Body of pancreas (tissue), 4 donors: ENCODE measurements at places on chromosomes 5 and 9. TPM values are rescaled to one million over a fixed set of nuclear protein-coding genes. Genes with fewer than 3 reads are reported as not detected.
A peak's percentile ranks its signal among the peaks of the same experiment; 100 is the strongest.

The FAXDC2 gene
- 10.9 TPM for total RNA-seq

The RMI1 gene
- 3.9 TPM for total RNA-seq

The SLC46A2 gene
- not detected for total RNA-seq

The IFNB1 gene
- total RNA-seq, result not detected

The ZFP37 gene
- 0.33 TPM for total RNA-seq

The SLC36A2 gene
- not detected for total RNA-seq

The DND1 gene
- 2.6 TPM for total RNA-seq

The CDC20B gene
- not detected for total RNA-seq

The ARID3C gene
- total RNA-seq, result not detected

The PCSK1 gene
- 7.9 TPM for total RNA-seq

GRCh38 chr5:68264024-68264956 lies 48.7 kb downstream of the PIK3R1 start:
- no peaks in the 10 kb centered on the region for H3K36me3 ChIP-seq
- peak overlapping the region; percentile 62 for H3K27ac ChIP-seq
- H3K4me1 ChIP-seq, result peaks cover 61% of the 10 kb centered on the region
- peak; percentile 60 for DNase-seq
- no peaks in the 10 kb centered on the region for H3K27me3 ChIP-seq

DNA sequence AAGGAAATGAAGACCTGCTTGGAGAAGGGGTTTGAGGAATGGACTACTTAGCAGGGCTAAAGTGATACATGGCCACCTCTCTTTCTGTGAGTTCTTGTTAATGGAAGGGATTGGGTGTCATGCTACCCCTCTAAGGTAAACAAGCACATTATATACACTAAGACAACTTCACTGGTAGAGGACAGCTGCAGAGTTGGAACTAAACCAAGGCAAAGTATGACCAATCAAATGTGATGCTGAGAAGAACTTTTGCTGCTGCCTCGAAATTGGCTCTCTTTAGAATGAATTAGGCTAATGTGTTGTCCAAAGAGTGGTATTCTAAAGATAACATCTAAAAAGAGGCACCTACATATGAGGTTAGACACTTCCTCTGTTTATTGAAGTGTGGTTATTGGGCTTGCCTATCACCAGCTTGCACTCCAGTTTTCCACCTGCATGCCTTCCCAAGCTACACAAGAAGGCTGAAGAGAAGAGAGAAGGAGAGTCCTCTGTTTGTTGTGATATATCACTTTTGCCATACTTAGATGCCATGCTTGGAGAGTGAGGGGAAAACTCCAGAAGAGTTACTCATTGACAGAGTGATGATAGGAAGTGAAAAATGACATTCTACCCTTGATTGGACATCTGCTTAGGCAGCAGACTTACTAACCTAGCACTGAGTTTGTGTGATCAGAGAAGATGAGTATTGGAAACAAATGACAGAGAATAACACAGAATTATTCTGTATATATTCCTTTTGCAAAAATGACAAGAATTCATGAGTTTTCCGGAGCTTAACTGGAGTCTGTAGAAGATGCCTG lies 536.1 kb downstream of the ZNF608 start:
- H3K36me3 ChIP-seq, result no peaks in the 10 kb centered on the region
- DNase-seq, result no peak
- no peak overlapping the region for H3K27ac ChIP-seq
- H3K27me3 ChIP-seq, result no peaks in the 10 kb centered on the region
- H3K4me1 ChIP-seq, result no peaks in the 10 kb centered on the region
- no peak overlapping the region for H3K4me3 ChIP-seq

DNA sequence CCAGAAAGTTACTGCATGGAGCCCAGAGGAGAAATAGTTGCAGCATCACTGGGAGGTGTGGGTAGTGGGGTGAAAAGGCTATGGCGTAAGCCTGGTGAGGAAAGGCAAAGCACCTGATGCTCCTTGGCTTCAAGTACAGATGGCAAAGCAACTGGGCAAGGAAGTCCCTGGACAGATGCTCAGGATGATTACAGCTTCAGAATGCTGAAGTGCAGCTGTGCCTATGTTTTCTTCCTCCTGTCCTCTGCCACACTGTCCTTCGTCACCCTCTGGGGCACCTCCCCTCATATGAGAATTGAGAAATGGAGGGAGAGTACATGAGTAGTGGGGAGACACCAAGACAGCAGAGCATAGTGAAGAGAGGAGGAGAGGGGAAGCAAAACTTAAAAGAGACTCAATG lies 328.0 kb downstream of the PDE4D start:
- no peak overlapping the region for H3K4me3 ChIP-seq
- no peaks in the 10 kb centered on the region for H3K27me3 ChIP-seq
- H3K27ac ChIP-seq, result no peak overlapping the region
- H3K4me1 ChIP-seq, result peaks cover 10% of the 10 kb centered on the region
- DNase-seq, result no peak

GRCh38 chr5:142769251-142769792 lies 855 bp upstream of the ARHGAP26 start:
- H3K36me3 ChIP-seq, result no peaks in the 10 kb centered on the region
- H3K27me3 ChIP-seq, result no peaks in the 10 kb centered on the region
- peak overlapping the region; percentile 94 for H3K27ac ChIP-seq
- peaks cover 21% of the 10 kb centered on the region for H3K4me1 ChIP-seq
- H3K4me3 ChIP-seq, result peak overlapping the region; percentile 63

GRCh38 chr5:167767795-167768194 lies 523.6 kb upstream of the WWC1 start:
- no peak overlapping the region for H3K27ac ChIP-seq
- H3K27me3 ChIP-seq, result no peaks in the 10 kb centered on the region
- no peak for DNase-seq
- no peaks in the 10 kb centered on the region for H3K36me3 ChIP-seq

DNA sequence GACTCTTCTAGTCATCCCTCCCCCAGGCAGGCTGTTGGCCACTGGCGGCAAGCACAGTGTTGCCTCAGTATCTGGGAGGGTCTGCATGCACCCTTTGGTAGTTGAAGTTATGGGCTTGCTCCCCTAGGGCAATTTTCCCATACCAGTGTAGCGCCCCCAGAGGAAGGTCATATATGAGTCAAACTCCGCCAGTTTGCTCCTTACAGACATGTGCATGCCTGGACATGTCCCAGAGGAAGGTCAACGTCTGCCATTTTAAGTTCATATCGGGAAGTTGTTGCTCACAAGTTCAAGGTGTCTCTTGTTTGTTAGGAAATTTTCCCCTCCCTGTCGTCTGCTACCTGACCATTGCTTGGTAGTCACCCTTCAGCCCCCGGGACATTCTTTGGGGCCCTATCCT lies 51.3 kb upstream of the MROH2B start:
- no peaks in the 10 kb centered on the region for H3K27me3 ChIP-seq
- no peak overlapping the region for H3K27ac ChIP-seq
- DNase-seq, result no peak
- H3K4me1 ChIP-seq, result no peaks in the 10 kb centered on the region
- H3K4me3 ChIP-seq, result no peak overlapping the region

- H3K4me1 ChIP-seq, result no peaks in the 10 kb centered on the region
- H3K27me3 ChIP-seq, result no peaks in the 10 kb centered on the region
- no peak overlapping the region for H3K4me3 ChIP-seq
- H3K36me3 ChIP-seq, result no peaks in the 10 kb centered on the region
- peak; percentile 56 for DNase-seq
Observed at GRCh38 chr9:135864447-135865049, 42.8 kb downstream of the CAMSAP1 start.

DNA sequence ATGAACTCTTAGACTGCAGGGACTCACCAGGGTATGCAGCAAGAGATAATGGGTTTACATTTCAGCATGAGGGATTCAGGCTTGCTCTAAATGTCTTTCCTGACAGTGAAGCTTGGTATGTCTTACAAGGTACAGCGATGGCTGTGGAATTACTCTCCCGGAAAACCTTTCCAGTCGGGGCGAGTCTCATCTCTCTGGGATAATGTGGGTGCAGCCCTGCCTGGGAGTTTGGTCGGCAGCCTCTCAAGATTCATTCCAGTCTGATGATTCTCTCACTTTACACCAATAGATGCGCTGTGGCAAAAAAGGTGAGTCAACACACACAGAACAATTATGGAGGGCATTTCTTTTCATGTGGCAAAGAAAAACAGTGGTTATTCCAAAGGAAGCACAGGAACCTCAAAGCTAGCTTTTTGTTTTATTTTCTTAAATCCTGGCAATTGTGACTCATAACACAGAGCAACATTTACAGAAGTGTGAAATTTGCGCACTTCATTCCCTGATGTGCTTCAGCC lies 190.3 kb downstream of the DCP2 start:
- H3K27ac ChIP-seq, result no peak overlapping the region
- DNase-seq, result no peak
- no peak overlapping the region for H3K4me3 ChIP-seq
- H3K4me1 ChIP-seq, result no peaks in the 10 kb centered on the region

- H3K27me3 ChIP-seq, result no peaks in the 10 kb centered on the region
- H3K4me3 ChIP-seq, result no peak overlapping the region
- H3K27ac ChIP-seq, result peak overlapping the region; percentile 82
- H3K36me3 ChIP-seq, result no peaks in the 10 kb centered on the region
- peaks cover 45% of the 10 kb centered on the region for H3K4me1 ChIP-seq
- DNase-seq, result peak; percentile 45
Observed at GRCh38 chr5:151092762-151093161, 11.9 kb upstream of the TNIP1 start.

DNA sequence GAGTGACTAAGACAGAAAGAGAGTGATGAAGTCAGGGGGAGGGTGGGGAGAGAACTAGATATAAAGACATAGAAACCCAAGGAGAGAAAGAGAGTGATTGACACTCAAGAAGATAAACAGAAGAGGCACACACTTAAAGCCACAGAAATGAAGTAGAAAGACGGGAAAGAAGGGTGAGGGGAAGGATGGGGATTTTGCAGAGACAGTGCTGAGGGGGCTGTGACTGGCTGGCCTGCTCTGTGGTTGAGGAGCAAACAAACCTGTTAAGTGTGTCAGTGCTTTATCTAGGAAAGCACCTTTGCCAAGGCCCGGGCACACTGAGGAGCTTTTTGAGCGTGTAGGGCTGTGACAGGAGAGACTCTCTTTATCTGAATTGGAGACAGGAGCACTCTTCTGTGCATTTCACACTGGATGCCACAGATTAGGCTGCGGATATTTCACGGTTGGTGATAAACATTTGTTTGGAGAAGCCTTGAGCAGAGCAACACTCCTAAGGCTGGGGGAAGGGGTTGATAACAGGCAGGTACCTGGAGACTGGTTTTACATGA lies 109.1 kb downstream of the DOCK2 start:
- no peaks in the 10 kb centered on the region for H3K36me3 ChIP-seq
- H3K27ac ChIP-seq, result no peak overlapping the region
- no peak overlapping the region for H3K4me3 ChIP-seq
- no peaks in the 10 kb centered on the region for H3K27me3 ChIP-seq
- H3K4me1 ChIP-seq, result no peaks in the 10 kb centered on the region

DNA sequence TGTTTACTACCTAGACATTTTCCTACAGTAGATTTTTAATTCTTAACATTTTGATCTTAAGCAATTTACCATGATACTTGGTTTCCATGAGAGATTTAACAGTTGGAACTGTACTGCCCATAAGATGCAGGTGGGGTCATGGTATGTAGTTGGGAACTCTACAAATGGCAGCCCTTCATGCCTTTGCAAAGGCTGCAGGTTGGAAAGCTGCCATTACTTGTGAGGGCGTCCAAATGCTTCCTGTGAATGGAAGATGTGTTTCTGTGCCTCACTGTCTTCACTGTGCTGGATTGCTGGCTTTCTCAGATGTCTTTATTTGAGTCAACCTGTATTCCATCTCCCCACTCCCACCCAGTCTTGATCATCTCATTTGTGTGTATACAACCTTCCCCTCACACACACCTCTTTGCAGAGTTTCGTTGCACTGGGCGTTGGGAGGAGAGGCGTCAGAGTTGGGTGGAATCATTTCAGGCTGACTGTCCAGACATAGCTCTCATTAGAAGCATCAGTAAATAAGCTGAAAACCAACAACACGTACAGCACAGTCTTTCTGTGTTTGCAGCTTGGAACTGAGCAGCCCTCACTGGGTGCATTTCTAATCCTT lies 14.8 kb upstream of the ABL1 start:
- DNase-seq, result no peak
- H3K27me3 ChIP-seq, result no peaks in the 10 kb centered on the region
- no peaks in the 10 kb centered on the region for H3K36me3 ChIP-seq
- peaks cover 13% of the 10 kb centered on the region for H3K4me1 ChIP-seq
- no peak overlapping the region for H3K4me3 ChIP-seq

DNA sequence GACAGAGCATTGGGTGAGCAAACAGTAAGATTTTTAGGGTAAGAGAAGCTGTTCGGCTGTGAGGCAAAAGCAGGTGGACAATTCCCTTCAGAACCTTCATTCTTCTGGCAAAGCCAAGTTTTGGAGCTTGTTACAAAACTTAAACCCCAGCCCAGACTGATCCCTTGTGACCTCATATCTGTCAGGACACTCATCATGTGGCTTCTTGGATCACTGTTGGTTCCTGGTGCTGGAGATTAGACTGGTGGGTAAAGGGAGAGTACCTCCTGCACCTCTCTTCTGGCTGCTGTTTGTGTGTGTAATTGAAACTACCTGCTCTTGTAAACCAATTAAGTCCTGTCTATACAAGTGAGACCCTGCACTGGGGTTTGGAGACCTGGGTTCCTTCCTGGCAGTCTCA lies 21.0 kb downstream of the LARP1 start:
- DNase-seq, result no peak
- H3K4me1 ChIP-seq, result peaks cover 80% of the 10 kb centered on the region
- H3K36me3 ChIP-seq, result no peaks in the 10 kb centered on the region
- H3K27me3 ChIP-seq, result no peaks in the 10 kb centered on the region
- peak overlapping the region; percentile 31 for H3K27ac ChIP-seq
- no peak overlapping the region for H3K4me3 ChIP-seq

GRCh38 chr5:37370550-37370863 lies 399 bp downstream of the NUP155 start:
- H3K4me3 ChIP-seq, result peak overlapping the region; percentile 80
- DNase-seq, result no peak
- H3K36me3 ChIP-seq, result no peaks in the 10 kb centered on the region
- H3K4me1 ChIP-seq, result peaks cover 21% of the 10 kb centered on the region

DNA sequence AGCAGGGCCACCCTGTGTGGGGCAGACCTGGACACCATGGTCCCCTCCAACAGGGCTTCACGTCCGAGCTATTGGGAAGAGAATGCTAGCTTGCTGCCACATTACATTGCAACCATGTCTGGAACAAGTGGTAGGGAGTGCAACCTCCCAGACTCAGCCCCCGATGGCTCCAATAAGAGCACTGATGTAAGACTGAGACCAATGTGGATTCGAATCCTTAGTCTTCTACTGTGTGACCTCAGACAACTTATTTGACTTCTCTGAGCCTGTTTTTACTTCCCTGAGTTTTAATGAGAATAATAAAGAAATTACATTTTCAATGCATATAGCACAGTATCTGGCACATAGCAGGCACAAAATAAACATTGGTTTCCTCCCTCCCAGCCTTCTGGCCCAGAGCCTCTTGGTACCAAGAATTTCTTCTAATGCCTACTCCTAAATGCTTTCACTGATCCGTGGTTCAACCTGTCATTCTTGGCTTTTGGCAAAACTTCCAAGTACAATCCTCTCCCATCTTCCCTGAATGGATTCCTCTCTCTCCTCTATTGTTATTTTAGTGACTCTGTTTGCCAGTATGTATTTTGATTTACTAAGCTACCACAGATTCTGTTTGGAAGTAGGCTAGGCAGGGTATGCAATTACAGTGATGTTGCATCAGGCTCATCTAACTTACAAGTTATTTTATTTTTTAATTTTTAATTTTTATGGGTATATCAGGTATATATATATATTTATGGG lies 34.6 kb upstream of the COL15A1 start:
- H3K36me3 ChIP-seq, result no peaks in the 10 kb centered on the region
- no peak for DNase-seq
- H3K27me3 ChIP-seq, result no peaks in the 10 kb centered on the region

GRCh38 chr9:135016876-135017275 lies 70.6 kb upstream of the OLFM1 start:
- H3K27ac ChIP-seq, result no peak overlapping the region
- H3K36me3 ChIP-seq, result no peaks in the 10 kb centered on the region
- H3K4me3 ChIP-seq, result no peak overlapping the region
